ENCODE measurements at places on chromosomes 2 and 18. TPM values are rescaled to one million over a fixed set of nuclear protein-coding genes. Genes with fewer than 3 reads are reported as not detected.

TBR1 gene
- under 0.01 TPM for total RNA-seq

TUBA3E gene
- total RNA-seq = not detected

SERPINB7 gene
- total RNA-seq = 0.30 TPM

MALL gene
- 26.6 TPM for total RNA-seq

PECR gene
- 4.6 TPM for total RNA-seq

CNTNAP5 gene
- not detected for total RNA-seq

MERTK gene
- total RNA-seq = 7.8 TPM

HOXD9 gene
- total RNA-seq = 1.3 TPM

CNDP1 gene
- not detected for total RNA-seq

CTAGE1 gene
- not detected for total RNA-seq

CIB4 gene
- total RNA-seq = not detected

MOCOS gene
- total RNA-seq = 5.8 TPM

ANKRD62 gene
- not detected for total RNA-seq

DIPK1C gene
- not detected for total RNA-seq

OXER1 gene
- total RNA-seq = not detected

PHOSPHO2 gene
- 2.3 TPM for total RNA-seq

TNFRSF11A gene
- 2.3 TPM for total RNA-seq

SPP2 gene
- total RNA-seq = not detected

GAREM2 gene
- total RNA-seq = 0.61 TPM

PRKCE gene
- total RNA-seq = 46.8 TPM

GPR39 gene
- not detected for total RNA-seq

ACVR1 gene
- 10.6 TPM for total RNA-seq

PROKR1 gene
- not detected for total RNA-seq

MATN3 gene
- total RNA-seq = 1.4 TPM

CD8A gene
- not detected for total RNA-seq

REG3G gene
- total RNA-seq = not detected

FN1 gene
- total RNA-seq = 1,607 TPM

BOLL gene
- not detected for total RNA-seq

ERBB4 gene
- under 0.01 TPM for total RNA-seq

SLC30A3 gene
- total RNA-seq = 0.32 TPM

ADCYAP1 gene
- not detected for total RNA-seq

TMEM200C gene
- total RNA-seq = 2.3 TPM

BCL2 gene
- 1.6 TPM for total RNA-seq

METTL5 gene
- total RNA-seq = 61.4 TPM

THUMPD2 gene
- total RNA-seq = 10.7 TPM
